SJSA1 (cell line): ENCODE measurements at places on chromosomes 1 and 21. TPM values are rescaled to one million over a fixed set of nuclear protein-coding genes. Genes with fewer than 3 reads are reported as not detected.
A peak's percentile ranks its signal among the peaks of the same experiment; 100 is the strongest.

The AIRE gene
- not detected in 2 replicates for total RNA-seq

The GNAT2 gene
- 0.16 TPM in 1 of 2 replicates, not detected in the other for total RNA-seq

DNA sequence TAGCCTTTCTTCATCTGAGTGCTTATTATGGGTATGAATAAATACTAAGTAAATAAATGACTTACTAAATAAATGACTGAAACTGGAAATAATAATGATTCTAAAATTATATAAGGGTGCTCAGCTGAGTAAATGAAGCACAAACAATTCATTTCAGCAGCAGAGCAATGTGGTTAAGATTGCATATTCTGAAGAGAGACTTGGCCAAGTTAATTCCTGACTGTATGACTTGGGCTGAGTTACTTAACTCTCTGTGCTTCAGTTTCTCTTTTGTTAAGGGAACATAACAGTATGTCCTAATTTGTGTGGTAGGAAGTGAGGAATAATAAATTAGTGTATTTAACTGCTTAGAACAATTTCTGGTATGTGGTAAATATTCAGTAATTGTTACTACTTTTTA lies 19.1 kb downstream of the AGL start:
- no peak for DNase-seq

DNA sequence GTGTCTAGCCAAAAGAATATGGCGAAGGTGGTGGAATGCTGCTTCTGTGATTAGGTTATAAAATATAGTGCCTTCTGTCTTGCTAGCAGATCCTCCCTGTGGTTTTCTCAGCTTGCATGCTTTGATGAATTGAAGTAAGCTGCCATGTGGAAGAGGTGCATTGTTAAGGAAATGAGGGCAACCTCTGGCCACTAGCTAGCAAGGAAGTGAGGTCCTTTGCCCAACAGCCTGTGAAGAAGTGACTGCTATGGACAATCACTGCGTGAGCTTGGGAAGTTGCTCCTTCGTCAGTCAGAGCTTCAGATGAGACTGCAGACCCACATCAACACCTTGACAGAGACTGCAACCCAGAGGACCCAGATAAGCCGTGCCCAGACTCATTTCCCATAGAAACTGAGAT lies 109.4 kb downstream of the GIPC2 start:
- no peak for DNase-seq

GRCh38 chr1:43366601-43367025 lies 1.2 kb downstream of the ELOVL1 start:
- peak; percentile 50 for DNase-seq

DNA sequence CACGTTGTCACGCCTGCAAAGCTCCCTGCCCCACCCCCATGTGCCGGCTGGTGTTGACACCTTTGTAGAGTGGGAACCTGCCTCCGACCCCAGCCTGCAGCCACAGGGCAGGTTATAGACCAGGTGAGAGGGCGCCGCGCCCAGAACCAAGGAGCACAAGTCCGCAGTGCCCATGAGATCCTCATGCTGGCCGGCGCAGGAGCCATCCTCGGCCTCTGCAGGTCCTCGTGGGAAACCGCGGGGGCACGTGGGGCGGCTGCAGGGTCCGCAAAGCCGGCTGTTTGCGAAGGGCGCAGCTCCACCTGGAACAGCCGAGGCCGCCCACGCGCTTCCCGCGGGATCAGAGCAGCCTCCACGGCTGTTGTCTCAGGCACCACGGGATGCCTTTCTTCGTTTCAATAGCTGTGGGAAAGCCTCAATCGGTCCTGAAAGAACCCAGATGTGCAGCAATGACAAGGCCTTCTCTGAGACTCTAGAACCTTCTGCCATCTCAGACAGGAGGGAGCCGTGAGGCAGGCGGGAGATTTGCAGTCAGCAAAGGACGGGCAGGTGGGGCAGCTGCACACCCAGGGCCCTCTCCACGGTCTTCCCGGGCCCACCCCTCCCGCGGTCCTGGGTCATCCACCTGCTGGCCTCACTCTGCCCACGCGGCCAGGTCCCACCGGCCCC lies 29.9 kb downstream of the POFUT2 start:
- peak; percentile 42 for DNase-seq

- DNase-seq: no peak
Observed at GRCh38 chr1:89089962-89090361, 25.0 kb upstream of the GBP1 start.

DNA sequence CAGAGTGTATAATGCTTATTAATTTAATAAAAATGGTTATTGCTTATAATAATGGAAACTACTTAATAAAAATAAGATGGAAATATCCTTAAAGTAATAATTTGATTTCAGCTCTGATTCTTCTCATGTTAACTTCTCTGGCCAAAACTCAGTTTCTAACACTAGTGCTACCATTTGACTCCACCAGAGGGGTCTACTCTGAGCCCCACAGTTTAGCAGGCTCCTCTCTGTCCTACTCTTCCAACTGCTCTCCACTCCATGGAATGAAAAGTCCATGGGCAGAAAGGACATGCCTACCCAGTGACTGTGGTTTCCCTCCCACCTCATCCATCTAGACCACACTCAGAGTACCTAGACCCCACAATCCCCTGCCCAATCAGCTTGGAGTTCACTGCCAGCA lies 489.1 kb upstream of the CAMK1G start:
- no peak for DNase-seq
